Fibroblast of pulmonary artery (primary cell): ENCODE measurements at places on chromosomes 6 and 20.
A peak's percentile ranks its signal among the peaks of the same experiment; 100 is the strongest.

- peak; percentile 63 for DNase-seq
Observed at GRCh38 chr6:142200846-142201628, 54.0 kb downstream of the VTA1 start.

DNA sequence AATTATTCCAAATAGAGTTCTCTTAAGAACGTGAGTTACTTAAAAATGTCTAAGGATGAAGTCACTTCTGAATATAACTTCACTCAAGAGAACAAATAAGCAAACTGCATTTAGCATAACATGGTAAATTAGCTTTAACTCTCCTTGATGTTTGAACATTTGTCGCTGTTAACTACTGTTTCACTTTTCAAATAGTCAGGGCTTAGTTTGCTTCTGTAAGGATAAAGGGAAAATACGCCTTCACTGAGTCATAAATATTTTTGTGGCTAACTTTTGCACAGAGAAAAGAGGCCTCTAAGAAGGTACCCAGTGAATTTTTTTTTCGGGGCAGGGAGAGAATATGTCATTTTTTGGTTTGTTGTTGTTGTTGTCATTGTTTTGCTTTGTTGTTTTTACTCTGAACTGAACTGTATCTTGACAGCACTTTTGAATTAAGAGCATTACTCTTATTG, 8.1 kb downstream of the PTPN1 start:
- DNase-seq: peak; percentile 47

GRCh38 chr6:75788894-75789293, 39.9 kb downstream of the MYO6 start:
- no peak for DNase-seq

DNA sequence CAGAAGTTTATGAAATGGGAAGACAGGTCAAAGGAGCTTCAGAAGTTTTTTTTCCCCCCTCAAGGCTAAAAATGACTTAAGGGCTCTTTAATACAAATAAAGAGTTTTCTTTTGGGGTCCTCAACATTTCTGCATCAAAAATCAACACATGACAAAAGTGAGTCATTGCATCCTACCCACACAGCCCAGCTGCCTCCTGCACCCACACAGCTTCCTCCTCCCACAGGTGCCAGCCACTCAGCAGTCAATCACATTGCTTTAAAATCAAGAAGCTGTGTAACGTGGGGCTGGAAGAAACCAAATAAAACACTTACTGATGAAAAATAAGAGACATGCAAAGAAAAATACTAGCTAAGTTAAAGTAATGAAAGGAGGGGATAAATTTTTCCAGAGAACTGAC, 68.5 kb downstream of the MAP3K5 start:
- no peak for DNase-seq

GRCh38 chr6:76230711-76231110, 158.2 kb upstream of the IMPG1 start:
- no peak for DNase-seq

- DNase-seq: no peak
Observed at GRCh38 chr6:136089876-136090275, 160.2 kb downstream of the MTFR2 start.

DNA sequence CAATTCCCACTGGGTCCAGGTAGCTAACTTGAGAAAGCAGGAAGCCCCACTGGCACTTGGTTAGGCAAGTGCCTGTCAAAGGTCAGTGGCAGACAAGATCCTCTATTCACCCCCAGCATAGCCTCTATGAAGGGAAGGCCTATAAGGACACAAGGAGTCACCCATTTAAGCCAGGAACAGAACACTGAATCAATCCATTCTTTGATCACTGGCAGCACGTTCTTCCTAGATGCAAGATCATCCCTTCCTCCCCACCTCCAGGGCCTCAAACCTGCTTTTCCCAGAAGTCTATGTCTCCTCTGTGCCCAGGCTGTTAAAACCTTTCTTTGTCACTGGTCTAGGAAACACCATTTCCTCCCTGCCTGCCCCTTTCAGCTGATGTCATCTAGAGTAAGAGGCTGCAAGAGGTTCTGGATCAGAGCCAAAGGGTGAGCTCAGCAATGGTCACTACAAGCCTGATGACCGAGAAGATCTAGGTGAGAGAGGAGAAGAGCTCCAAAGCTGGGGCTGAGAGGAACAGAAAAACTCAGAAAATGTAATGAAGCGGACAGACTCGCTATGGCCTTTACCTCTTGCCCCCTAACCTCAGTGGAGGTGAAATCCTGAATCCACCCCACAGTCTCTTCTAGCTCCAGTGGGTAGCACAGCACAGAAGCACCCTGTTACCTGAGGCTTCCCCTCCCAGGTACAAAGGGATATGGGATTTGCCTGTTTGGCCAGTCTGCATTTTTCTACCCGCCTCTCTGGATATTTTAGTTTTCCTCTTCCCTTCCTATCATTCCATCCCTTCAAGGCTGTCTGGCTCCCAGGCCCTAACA, 1.8 kb downstream of the GTPBP2 start:
- DNase-seq: peak; percentile 97

GRCh38 chr6:152154559-152155356, 347.3 kb downstream of the ESR1 start:
- no peak for DNase-seq

- DNase-seq: no peak
Observed at GRCh38 chr6:6251555-6252280, 68.7 kb downstream of the F13A1 start.

- no peak for DNase-seq
Observed at GRCh38 chr6:24273096-24273870, 84.6 kb downstream of the DCDC2 start.

DNA sequence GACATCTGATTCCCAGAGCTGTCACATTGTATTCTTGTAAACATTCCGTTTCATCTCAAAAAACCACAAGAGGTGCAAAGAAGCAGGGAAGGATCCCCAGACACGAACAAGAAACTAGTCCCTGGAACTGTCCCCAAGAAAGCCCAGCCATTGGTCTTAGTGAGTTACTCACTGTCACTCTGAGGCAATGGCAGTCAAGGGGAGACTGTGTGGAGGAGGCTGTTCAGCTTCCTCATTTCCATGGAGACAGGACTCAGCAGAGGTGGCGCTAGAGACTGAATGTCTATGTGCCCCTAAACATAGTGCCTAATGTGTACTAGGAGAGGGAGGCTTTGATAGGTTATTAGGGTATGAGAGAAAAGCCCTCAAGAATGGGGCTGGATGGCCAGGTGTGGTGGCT, 11.1 kb downstream of the ULBP1 start:
- DNase-seq: no peak

GRCh38 chr6:57262901-57263694, 41.0 kb upstream of the RAB23 start:
- peak; percentile 95 for DNase-seq

- DNase-seq: peak; percentile 96
Observed at GRCh38 chr6:113644861-113645575, 212.1 kb upstream of the MARCKS start.

DNA sequence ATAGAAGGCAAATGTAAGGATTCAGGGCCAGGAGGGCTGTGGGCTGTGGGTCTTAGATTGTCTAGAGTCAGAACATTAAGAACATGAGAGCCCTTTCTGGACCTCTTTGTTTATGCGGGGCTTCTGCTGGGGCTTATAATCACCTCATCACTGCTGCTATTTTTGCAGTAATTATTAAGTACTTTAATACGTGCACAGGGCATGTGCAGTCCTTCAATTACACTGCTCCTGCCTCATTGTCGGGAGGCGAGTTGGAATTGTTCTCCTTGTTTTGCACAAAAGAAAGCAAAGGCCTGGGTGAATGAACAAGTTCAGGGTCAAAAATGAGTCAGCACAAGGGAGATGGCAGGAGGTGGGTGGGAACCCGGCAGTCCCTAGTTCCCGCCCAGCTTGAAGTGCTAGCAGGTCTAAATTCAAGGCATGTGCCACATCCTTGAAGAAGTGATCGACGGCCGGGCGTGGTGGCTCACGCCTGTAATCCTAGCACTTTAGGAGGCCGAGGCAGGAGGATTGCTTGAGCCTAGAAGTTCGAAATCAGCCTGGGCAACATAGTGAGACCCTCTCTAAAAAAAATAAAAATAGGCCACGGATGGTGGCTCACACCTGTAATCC, 34.4 kb upstream of the PTPN1 start:
- DNase-seq: peak; percentile 65

DNA sequence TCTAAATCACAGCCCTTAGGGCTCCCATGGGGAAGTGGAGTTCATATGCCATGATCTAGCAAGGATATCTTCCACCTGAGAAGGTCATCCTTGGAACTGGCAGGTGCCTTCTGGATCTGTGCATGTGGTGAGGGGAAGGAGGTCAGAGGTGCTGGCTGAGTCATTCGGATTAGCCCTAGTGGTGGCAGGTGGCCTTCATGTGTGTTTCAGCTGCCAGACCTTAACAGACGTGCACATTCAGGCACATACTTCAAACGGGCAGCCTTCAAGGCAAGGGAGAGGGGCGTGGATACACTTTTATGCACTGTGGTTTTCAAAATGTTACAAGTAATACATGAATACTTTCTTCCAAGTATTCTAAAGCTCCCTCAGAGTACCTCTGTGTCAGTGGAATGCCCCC, 51.2 kb downstream of the BMP6 start:
- DNase-seq: no peak

DNA sequence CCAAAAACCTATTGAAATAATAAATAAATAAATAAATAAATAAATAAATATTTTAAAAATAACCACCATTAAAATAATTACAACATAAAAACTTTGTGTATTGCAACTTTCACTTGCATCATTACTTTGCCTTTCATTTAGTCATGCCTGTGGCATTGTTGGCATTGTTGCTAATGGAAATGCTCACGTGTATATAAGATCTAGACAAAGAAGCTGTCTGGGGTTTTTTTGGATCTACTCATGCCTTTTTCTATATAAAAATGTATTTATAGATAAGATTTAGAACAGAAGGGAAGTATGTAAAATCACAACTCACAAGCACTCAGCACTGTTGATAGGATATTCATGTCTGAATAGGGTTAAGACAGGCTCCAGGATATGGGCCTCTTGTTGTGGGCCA, 27.9 kb downstream of the GFRA4 start:
- peak; percentile 20 for DNase-seq

- peak; percentile 39 for DNase-seq
Observed at GRCh38 chr6:12516070-12516469, 200.5 kb upstream of the PHACTR1 start.

DNA sequence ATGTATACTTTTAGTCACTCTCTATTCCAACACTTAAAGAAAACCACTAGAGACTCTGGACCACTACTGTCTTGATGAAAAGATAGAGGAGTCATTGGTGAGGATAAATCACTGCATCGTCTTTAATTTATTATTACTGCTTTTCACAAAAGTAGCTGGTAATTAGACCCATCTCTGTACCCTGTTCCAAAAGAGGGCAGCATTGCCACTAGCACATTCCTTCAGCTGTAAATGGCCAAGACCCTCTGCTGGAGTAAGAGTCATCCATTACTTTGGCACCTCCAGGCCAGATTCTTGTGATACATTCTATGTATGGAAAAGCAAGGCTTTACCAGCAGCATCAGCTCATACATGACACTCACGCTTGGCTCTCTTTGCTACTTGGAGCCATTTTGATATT, 49.5 kb upstream of the PREP start:
- no peak for DNase-seq

GRCh38 chr6:17758119-17758518, 51.4 kb upstream of the NUP153 start:
- no peak for DNase-seq

DNA sequence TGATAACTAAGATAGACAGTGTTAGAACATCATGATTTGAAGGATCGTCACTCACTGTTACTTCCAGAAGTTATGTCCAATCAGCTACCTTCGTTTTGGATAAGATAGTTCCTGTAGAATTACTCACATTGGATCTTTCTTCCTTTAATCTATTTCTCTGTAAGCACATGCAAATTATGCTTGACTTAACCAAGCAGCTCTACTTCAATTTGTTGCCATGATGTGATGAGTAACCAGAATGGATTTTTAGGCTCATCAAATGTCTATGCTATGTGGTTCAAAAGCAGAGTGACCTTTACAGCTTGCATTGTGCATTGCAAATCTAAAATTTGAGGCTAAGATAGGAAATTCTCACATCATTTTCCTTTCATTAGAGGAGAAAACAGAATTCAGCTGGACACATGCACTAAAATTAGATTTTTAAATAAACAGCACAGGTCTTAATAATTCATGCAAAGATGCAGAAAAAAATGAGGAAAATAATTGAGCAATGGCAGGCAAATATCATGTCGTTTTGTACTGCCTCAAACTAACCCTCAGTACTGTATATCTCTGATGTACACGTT, 76.7 kb upstream of the ZFP64 start:
- DNase-seq: peak; percentile 6

GRCh38 chr20:35901678-35902544, 52.4 kb downstream of the SCAND1 start:
- peak; percentile 85 for DNase-seq

- peak; percentile 97 for DNase-seq
Observed at GRCh38 chr6:37630281-37630799, 67.3 kb downstream of the MDGA1 start.

DNA sequence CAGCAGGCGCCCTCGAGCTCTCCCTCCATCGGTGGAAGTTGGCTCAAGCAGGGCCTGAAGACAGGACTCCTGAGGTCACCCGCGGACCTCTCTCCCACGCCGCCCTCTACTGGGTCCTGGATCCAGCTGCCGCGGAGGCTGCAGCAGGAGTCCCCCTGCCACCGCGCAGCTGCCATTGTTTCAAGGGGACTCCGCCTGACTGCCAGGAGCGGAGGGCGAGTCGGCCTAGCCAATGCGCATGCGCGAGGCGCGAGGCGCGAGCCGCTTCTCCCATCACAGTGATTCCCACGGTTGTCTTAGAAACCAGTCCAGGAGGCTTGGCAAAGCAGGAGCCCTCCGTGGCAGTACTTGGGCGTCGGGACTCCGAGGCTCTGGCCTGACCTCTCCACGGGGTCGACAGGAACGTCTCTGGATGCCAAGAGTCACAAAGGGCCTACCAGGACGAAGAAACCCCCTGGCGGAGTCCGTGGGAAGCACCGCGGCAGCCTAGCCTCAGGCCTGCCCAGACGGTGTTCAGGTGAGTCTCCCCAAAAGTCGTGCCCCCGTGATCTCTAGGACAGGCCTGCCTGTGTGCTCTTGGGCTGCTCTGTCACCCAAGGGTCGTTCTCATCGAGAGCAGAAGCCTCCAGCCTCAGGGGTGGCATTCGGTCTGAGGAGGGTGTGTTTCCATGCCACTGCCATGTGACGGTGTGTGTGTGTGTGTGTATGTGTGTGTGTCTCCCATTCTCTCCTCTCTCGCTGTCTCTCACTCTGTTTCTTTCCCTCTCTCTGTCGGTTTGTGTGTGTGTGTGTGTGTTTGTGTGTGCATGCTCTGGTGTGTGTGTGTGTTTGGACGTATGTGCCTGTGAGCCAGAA, 290.6 kb upstream of the ZNF337 start:
- DNase-seq: peak; percentile 47

DNA sequence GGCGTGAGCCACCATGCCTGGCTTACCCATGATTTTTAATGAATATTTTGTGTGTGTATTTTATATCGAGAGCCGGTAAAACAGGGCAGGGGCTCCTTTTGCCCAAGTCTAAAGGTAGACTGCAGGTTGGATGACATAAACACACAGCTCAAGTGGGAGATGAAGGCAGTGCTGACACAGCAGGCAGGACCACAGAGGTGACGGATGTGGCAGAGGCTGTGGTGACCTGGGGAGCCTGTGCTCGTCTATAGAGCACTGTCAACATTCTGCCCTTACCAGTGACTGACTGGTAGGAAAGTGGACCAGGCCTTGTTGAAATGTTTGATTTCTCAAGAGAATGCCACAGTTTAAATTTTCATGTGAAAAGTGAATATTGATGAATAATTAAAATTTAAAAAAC, 137.5 kb downstream of the ZFP64 start:
- no peak for DNase-seq
